Stimulated activated naive CD4-positive, alpha-beta T cell treated with Interleukin-2 at 50 U/mL for 16 hours (primary cell): ENCODE measurements at places on chromosomes 1 and 21.
A peak's percentile ranks its signal among the peaks of the same experiment; 100 is the strongest.

- no peak for DNase-seq
Measured at GRCh38 chr1:112435448-112435847, 39.4 kb downstream of the CTTNBP2NL start.

DNA sequence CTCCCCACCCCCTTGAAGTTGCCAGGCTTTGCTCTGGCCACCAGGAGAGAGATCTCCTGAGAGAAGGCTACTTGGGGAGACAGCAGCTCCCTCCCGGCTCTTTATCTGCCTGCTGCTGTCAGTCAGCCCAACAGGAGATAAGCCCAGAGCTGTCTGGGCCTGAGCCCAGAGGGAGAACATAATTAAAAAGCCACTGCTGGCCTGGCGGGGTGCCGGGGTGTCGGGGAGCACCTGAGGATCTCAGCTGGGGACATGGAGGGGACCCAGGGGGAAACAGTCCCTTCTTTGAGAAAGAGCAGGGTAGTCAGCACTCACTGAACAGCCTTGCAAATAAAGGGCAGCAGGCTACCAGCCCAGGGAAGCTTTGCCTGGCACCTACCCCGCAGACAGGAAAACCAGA lies 17.9 kb downstream of the VWA5B1 start:
- DNase-seq = no peak

DNA sequence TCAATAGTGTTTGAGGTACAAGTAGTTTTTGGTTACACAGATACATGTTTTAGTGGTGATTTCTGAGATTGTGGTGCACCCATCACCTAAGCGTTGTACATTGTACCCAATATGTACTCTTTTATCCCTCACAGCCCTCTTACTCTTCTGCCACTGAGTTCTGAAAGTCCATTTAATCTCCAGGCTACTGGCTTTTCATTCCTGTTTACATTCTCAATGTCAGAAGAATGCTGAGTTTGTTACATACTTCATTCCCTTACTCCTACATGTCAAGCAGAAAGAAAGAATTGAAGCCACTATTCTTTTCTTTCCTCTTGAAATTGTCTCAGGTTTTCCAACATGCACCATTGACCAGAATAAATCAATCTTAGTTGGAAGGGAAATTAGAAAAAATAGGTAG lies 1565.9 kb downstream of the PLA2G4A start:
- no peak for DNase-seq

DNA sequence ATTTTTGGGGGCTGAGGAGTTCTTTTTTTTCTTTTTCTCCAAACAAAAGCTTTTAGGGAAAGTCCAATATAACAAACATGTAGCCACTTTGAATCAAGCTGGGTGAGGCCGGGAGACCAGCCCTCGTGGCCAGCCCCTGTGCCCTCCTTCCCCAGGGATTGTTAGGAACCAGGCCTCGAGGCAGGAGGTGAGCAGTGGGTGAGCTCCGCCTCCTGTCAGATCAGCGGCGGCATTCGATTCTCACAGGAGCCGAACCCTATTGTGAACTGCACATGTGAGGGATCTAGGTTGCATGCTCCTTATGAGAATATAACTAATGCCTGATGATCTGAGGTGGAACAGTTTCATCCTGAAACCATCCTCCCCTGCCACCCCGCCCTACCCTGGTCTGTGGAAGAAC lies 41.8 kb upstream of the TTC22 start:
- no peak for DNase-seq

DNA sequence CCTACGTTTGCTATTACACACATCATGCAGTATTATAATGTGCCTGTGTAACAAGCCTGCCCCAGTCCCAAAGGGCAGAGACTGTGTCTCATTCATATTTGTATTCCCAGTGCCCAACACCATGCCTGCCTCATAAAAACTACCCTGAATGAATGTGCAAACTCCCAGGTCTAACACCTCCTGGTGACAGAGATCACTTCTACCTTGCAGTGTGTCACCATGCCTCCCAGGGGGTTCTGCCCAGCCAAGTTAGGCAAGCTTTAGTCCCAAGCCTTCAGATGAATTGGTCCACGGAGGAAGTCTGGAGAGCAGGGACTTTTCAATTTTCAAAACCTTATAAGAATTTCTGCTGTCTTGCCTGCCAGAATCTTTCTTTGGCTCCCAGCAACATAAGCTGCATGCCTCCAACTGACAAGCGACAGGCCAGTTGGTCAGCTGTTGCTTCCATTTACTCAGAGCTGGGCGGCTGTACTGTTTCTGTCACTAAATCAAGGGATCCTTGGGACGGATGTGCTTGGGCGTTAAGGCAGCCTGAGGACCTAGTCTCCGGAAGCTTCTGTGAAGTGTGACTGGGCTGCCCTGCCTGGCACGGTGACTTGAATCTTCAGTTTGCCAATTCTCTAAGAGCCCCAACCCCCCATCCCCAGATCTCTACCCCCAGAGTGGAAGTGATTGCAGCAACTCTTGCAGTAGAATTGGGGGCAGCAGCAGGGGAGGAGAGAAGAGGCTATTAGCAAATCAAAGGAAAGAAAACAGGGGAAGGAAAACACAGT lies 1.2 kb downstream of the RXRG start:
- DNase-seq = no peak

GRCh38 chr1:22143065-22144033 lies at the start of gene WNT4:
Gene WNT4, minus strand, starts transcription at chr1:22143097. Its CDS starts 175 bp downstream, at chr1:22142922.
- no peak for DNase-seq

- no peak for DNase-seq
Measured at GRCh38 chr1:101221945-101222429, 14.8 kb upstream of the S1PR1 start.

- DNase-seq = no peak
Measured at GRCh38 chr1:33515112-33515511, 42.7 kb downstream of the ZSCAN20 start.

- DNase-seq = no peak
Measured at GRCh38 chr1:155007251-155007828, 4.7 kb downstream of the ZBTB7B start.

DNA sequence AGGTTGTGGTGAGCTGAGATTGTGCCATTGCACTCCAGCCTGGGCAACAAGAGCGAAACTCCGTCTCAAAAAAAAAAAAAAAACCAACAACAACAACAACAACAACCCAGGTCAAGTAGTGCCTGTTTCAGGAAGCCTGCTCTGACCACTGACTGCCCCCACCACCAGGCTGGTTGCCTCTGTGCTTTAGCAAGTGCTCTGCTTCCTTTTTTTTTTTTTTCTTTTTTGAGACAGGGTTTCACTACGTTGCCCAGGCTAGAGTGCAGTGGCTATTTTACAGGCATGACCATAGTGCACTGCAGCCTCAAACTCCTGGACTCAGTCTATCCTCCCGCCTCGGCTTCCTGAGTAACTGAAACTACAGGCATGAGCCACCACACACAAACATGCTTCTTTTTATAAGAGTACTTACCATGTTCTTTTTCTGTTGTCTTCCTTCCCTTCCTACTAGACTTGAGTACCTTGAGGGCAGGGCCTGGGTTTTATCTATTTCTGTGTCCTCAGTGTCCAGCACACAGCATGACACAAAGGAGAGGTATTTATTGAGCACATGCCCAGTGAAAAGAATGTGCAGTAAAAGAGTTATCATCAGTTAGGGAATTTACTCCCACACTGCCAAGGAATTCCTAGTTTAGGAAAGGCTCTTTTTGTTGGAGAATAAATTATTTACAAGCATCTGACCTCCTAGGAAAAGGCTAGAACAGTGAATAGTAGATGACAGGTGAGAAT lies 9.9 kb upstream of the COA7 start:
- no peak for DNase-seq

- DNase-seq = no peak
Measured at GRCh38 chr21:38806153-38806941, 618 bp downstream of the ETS2 start.

- DNase-seq = no peak
Measured at GRCh38 chr1:181104042-181104789, 15.7 kb downstream of the IER5 start.

GRCh38 chr1:1755426-1755825 lies 22.8 kb downstream of the NADK start:
- no peak for DNase-seq

- no peak for DNase-seq
Measured at GRCh38 chr1:210418863-210419650, 90.4 kb downstream of the HHAT start.

DNA sequence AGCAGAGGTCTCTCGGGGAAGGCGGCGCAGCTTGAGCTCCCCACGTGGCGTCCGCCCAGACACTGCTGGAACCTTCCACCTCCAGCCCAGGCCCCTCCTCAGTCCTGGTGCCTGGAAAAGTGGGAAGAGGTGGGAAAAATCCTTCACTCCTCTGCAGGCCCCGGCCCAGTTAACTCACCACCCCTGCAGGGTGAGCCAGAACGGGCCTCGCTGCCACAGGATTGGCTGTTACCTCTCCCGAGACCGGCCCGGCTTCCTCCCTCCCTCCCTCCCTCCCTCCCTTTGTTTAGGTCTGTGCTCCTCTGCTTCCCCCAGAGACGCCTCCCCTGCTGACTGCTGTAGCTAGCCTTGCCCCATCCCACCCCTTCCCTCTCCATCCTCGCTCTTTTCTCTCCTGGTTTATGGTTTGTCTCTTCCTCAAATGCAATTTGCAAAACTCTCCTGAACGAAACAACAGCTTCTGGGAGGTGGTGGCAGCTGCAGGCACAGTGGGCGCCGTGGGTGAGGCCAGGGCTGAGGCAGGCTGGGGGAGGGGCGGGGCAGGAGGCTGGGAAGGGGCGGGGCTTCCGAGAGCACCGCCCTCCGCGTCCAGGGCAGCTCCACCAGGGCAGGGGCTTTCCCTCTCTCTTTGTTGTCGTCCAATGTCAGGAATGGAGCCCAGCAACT lies 6.5 kb downstream of the CAPN9 start:
- DNase-seq = no peak

- DNase-seq = no peak
Measured at GRCh38 chr1:157107702-157108101, 8.1 kb upstream of the ETV3L start.

DNA sequence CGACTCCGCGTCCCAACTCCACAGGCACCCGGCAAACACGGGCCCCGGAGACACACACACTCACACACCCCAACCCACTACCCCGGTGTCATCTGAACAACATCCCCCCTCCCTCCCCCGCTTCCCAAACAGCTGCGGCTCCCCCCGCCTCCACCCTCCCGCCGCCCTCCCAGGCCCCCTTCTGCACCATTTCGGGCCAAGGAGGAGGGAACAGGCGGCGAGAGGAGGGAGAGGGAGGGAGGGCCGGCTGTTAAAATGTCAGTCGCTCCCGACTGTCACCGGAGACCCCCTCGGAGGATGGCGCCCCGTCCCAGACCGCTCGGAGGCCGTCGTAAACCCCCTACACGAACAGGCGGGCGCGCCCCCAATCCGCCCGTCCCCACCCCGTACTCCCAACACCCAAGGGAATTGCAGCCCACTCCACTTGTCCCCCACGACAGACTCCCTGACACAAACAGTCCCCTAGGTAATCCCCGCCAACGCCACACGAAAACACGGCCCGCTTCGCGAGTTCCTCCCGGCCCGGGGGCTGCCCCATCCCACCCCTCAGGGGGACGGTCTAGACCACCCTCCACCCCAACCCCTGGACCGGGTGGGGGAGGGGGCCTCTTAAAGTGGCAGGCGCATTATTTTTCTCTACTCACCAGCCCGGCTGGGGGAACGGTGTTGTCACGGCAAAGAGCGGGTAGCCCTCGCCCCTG lies 583 bp downstream of the MEF2D start:
- peak; percentile 45 for DNase-seq

GRCh38 chr1:163897412-163898155 lies 575.8 kb downstream of the NUF2 start:
- no peak for DNase-seq

DNA sequence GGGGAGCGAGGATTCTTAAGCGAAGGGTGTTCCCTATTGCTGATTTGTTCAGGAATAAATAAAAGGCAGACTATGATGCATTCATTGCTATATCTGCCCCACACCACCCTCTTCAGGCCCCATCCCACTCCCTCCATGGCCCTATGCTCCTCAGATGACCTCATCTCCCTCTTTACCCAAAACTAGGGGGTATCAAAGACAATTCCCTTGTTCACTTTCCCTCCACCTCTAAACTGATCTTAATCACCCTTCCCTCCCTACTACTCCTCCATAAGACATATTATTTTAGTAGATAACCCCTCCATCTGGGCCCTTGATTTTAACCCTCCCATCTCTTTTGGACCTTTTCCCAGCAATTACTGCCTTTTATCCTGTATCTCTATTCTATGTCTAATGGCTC lies 434.9 kb upstream of the RUNX1 start:
- no peak for DNase-seq

GRCh38 chr1:50967416-50968157 lies 2.5 kb upstream of the CDKN2C start:
- DNase-seq = no peak

- DNase-seq = no peak
Measured at GRCh38 chr1:183652107-183652506, 1.0 kb downstream of the APOBEC4 start.

GRCh38 chr1:54276617-54277450 lies 76.9 kb downstream of the MRPL37 start:
- no peak for DNase-seq

DNA sequence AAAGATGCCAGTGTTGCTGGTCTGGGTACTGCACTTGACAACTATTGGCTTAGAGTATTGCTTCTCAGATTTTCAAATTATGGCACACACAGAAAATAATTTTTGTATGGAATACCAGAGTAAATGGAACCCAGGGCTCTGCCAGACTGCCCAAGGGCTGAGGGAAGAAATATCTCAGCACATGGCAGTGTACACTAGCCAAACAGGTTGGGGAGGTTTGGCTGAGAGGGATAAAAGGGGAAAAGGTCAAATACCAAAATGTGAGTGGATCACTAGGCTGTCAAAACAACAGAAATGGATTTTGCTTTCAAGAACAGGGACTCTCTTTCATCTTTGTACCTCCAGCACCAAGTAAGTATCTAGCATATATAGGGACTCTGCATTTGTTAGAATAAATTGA lies 3.0 kb upstream of the RGS8 start:
- DNase-seq = no peak

GRCh38 chr1:17119076-17119772 lies at the start of gene PADI2:
Gene PADI2, minus strand, starts transcription at chr1:17119451. Its CDS starts 80 bp downstream, at chr1:17119371.
- peak; percentile 37 for DNase-seq

GRCh38 chr1:235859789-235860188 lies 6.9 kb downstream of the LYST start:
- no peak for DNase-seq

GRCh38 chr1:46616277-46617107 lies at the start of gene MOB3C:
Gene MOB3C, minus strand, starts transcription at chr1:46616811. Its CDS starts 3,490 bp downstream, at chr1:46613321.
- peak; percentile 75 for DNase-seq

DNA sequence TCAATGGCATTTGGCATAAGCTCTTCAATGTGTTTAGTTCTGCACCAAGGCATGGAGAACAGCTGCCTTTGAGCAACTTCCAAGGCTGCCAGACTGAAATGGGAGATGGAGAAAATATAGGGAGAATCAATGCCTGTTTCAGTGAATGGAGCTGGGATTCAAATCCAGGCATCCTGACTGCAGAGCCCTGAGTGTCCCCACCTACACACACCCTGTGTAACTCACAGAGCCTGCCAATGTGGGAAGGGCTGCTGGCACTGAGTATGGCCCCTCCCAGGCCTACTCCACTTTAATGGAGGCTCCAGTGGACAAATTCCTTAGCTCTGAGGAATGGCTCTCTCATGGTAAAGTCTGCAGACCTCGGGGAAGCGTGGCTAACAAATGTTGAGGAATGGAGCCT lies 145.6 kb upstream of the TNR start:
- DNase-seq = no peak
